Activated CD4-positive, alpha-beta T cell treated with anti-CD3 and anti-CD28 coated beads for 1 hour (primary cell): ENCODE measurements at places on chromosomes 6 and 20.

GRCh38 chr6:72589096-72589495, 32.8 kb upstream of the KCNQ5 start:
- DNase-seq: no peak

DNA sequence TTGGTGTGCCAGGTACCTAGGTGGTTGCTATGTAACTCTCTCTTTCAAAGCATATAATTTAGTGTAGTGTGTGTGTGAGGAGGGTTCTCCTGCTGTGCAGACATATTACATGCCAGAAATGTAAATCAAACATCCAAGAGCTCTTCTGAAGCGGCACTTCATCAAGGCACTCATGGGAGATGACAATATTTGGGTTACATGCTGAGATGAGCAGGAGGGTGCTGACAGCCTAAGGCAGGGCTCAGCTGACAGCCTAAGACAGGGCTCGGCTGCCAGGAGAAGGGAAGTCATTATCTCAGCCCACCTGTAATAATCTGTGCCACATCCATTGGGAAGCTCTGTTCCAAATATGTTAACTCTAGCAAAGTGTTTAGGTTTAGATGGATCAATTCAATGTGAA, 39.1 kb downstream of the ADGRF5 start:
- DNase-seq: no peak

DNA sequence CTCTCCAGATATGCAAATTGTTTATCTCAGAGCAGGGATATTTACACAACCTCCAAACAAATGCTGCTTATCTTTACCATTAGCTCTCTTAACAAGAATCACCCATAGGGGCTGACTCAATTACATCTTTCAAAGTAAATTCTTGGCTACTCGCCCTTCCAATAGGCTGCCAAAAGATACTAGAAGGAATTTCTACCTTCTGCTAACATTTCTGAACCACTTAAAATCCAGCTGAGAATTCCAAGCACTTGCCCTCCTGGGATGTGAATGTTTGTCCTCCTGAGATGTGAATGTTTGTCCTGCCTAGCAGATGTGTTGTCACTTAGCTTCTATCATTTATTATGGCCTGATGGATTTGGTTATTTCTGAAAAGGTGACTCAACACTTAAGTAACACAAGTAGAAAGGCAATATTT, 388.0 kb downstream of the GJA1 start:
- DNase-seq: no peak

- no peak for DNase-seq
Measured at GRCh38 chr20:40996326-40996725, 32.3 kb upstream of the TOP1 start.

- no peak for DNase-seq
Measured at GRCh38 chr6:138428944-138429598, 25.0 kb downstream of the HEBP2 start.

GRCh38 chr20:37355252-37356180, 9.6 kb downstream of the SRC start:
- DNase-seq: no peak

- DNase-seq: peak; percentile 11
Measured at GRCh38 chr20:31666258-31667042, 28.7 kb downstream of the COX4I2 start.

- DNase-seq: peak; percentile 73
Measured at GRCh38 chr20:59087829-59088433, 45.3 kb upstream of the PRELID3B start.

GRCh38 chr6:57283911-57284455, 33.4 kb upstream of the PRIM2 start:
- no peak for DNase-seq

GRCh38 chr6:50288881-50289280, 239.2 kb upstream of the DEFB112 start:
- DNase-seq: no peak

DNA sequence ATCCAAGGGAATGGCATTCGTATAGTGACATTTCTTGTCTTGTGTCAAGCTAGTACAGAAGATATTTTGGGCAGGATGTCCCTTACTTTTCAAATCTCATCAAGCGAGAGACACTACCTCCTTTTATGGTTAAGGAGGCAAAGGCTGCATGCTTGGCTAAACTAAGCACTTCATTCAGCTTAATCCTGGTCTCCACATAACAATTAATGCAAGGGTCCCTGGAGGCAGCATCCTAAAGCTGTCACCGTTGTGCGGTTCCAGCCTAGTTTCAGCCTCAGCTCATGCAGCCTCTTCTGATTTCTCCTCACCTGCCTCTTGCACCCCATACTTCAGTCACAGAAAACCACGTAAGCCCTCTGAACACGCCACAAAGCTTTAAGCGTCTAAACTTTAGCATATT, 67.1 kb upstream of the SLC22A23 start:
- no peak for DNase-seq

- DNase-seq: no peak
Measured at GRCh38 chr6:93307505-93308409, 111.6 kb downstream of the EPHA7 start.

DNA sequence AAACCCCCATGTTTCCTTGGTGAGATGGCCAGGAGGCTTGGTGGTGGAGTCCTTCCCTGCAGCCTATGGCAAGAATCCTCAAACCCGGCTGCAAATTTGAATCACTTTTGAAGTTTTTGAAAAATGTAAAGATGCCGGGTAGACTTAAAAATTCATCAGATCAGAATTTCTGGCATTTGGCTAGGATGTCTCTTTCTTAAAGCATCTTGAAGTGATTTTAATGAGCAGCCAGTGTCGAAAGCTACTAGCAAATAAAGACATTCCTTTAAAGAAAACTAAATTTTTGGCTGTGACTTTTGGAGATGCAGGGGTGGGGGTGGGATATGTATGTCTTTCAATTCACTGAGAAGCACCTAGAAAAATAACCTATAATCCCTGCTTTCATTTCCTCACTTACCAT, 25.6 kb upstream of the NOX3 start:
- DNase-seq: no peak

- DNase-seq: no peak
Measured at GRCh38 chr20:48705240-48706115, 122.3 kb downstream of the PREX1 start.

DNA sequence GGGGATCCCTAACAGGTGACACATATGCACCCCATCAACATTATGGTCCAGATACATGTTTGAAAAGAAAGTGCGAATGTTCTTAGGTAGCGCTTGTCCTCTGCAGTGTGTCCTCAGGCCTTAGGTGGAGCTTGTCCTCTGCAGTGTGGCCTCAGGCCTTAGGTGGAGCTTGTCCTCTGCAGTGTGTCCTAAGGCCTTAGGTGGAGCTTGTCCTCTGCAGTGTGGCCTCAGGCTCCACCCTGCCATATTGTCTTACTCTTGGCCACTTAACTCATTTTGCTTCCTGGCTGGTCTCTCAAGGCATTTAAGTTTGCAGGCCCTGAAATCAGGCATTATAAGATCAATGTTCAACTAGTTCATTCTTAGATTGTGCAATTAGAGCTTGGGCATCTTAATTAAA, 74.7 kb upstream of the SCP2D1 start:
- no peak for DNase-seq

DNA sequence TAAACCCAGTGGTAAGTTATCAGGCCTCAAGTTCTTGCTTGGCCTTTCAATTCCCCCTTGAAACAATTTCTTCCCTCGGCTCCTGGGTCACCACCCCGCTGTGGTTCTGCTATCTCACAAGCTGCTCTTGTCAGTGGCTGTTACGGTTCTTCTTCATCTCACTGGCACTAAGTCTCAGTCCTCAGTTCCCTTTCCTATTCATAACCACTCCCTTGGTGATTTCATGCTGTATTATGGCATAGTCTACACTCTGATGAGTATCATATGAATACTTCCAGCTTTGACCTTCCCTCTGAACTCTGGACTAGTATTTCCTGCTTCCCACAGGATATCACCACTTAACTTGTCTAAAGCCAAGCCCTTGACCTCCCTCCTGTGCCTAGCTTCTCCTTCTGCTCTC, 7.9 kb downstream of the TAAR1 start:
- no peak for DNase-seq

- DNase-seq: no peak
Measured at GRCh38 chr20:8583566-8584043, 451.5 kb downstream of the PLCB1 start.

GRCh38 chr6:114690625-114691024, 347.8 kb upstream of the HS3ST5 start:
- no peak for DNase-seq

DNA sequence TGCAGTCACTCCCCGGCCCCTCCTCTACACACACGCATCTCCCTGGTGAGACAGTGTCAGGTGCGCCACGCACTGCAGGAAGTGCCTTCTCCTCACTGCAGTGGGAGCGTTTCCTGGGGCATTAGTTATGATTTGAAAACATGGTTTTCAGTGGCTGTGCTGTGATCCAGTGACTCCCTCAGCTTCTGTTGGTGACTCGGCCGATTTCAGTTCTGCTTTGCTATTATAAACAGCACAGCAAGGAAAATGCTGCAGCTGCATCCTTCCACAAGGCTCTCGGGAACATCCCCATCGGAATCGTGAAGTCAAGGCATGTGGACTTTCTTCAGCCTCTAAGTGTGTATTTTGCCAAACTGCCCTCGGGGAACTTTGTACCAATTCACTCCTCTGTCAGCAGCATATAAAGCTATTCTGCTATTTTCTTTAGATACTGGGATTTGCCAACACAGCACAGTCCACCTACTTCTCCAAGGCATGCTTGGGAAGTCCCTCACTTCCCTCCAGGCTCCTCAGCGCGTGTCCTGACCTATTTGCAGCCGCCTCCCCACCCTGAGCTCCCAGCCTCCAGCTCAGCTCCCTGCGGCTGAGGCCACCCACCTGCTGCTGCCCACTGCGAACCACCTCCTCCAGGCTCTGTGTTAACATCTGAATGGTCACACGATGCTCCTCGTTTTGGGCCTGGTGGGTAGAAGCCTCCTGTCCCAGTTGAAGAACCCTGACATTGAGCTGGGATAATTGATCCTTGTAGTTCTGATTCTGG, 54.5 kb downstream of the GINS1 start:
- no peak for DNase-seq

GRCh38 chr6:18388271-18388670, 1.1 kb downstream of the RNF144B start:
- DNase-seq: no peak

DNA sequence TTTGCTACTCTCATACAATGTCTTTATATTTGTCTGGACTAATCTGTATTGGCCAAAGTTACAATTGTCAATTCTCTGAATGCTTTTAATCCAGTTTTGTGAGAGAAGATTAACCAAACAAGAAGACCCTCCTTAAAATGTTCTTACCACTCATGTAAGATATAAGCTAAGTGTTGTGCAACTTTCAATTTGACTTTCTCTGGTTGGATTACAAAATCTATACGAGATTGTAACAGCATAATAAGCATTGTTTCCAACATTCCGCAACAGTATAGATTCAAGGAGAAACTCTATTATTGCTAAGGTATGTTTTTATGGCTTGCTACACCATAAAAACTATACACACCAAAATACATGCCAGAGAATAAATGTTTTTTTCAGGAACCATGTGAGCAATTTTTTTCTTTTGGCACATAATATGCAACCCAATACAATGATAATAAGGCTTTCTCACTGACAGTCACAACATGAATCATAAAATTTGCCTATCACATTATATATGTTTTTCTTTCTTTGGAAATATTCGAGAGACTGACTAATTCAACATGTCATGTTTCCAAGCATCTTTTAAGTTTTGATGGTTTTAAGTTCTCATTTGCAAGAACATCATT, 12.2 kb upstream of the TRPC4AP start:
- DNase-seq: no peak

DNA sequence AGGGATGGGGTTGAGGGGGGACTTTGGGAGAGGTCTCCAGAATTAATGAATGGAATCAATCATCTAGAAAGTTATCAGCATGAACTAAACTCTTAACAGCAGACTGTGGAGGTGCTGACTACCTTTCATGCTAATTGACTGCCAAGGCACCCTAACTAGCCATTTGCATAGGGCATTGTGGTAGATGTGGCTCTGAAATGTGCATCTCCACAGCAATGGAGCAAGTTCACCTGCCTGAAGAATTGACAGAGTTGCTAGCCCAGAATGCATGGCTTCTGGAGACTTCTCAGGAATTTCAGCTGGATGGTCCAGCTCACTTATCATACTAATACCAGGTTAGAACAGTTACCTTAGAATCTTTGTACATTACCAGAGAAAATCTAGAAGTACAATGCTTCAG, 745.6 kb downstream of the KIF16B start:
- DNase-seq: no peak

GRCh38 chr20:19860737-19861136, 102.7 kb downstream of the RIN2 start:
- no peak for DNase-seq

DNA sequence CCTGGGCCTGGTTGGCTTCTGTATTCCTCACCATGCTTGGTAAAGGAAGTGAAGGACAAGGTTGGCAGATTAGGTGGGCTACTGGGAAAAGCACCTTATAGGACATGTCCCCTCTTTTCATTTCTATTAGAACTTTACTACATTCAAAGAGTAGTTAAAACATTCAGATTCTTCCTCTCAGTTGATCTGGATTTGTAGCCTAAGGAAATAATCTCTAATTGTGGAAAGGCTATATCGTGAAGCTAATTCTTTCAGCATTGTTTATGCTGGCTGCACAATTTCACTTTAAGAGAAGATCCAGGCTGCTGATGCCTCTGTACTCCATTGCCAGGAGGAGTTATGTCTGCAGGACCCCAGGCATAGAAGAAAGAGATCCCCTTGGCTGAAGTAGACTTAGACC, 58.8 kb downstream of the ARHGAP40 start:
- DNase-seq: no peak

DNA sequence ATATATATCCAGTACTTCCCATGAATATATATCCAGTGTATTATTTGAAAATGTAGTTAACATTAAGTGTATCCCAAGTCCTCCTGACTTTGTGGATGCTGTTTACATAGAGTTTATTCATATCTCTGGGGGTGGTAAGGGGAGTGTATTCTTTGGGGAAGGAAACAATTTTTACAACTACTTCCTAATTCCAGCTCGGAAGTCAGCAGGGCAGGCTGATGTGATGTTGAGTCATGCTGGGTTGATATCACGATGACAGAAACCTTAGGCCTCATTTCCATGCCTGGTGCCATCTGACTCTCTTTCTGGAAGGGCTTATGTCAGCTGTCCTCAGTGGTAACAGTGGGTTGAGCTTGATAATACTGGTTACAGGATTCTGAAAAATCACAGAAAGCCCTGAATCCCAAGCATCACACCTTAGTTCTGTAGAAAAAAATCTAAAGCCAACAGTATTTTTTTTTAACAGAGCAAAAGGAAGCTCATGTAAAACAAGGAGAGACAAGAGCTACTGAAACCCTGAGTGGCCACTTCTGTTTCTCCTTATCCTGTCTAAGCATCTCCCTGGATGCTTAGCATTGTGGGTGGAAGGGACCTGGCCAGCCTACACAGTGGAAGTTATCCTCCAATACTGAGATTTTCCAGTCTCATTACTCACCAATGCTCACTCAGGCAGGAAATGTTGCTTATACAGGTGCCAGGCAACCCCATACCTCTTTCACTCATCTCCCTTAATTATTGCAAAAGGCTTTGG, 75.2 kb upstream of the IYD start:
- no peak for DNase-seq
